ENCODE measurements at places on chromosomes 7 and 10.
A peak's percentile ranks its signal among the peaks of the same experiment; 100 is the strongest.

- no peak for DNase-seq
These were observed 43.5 kb downstream of the NHLRC2 start for GRCh38 chr10:113897693-113898618.

- no peak for DNase-seq
These were observed 232.9 kb upstream of the KAT6B start for GRCh38 chr10:74593470-74593869.

DNA sequence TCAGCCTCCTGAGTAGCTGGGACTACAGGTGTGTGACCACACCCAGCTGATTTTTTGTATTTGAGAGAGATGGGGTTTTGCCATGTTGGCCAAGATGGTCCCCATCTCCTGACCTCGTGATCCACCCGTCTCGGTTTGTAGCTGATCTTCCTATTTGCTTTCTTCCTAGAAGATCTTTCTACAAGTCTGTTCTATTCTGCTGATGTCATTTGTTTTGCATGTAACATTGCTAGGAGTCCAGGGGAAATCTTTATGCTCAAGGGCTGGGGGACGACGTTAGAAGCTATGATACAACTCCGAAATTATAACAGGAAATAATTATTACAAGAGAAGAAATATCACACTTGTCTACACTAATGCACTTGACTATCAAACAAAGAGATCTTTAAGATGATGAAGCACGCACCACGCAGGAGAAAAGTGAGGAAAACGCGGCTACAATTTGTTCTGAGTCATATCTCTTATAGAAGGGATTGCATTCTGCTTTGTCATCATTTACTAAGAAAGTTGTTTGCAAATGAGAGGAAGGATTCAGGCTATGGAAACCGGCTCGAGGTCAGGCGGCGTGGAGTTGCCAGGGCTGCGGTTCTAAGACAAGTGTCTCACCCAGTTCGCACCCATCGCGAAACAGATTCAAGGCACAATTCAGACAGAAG, 103.0 kb upstream of the CARD11 start:
- no peak for DNase-seq

- peak; percentile 55 for DNase-seq
These were observed 805 bp downstream of the MSRB2 start for GRCh38 chr10:23095966-23096801.

DNA sequence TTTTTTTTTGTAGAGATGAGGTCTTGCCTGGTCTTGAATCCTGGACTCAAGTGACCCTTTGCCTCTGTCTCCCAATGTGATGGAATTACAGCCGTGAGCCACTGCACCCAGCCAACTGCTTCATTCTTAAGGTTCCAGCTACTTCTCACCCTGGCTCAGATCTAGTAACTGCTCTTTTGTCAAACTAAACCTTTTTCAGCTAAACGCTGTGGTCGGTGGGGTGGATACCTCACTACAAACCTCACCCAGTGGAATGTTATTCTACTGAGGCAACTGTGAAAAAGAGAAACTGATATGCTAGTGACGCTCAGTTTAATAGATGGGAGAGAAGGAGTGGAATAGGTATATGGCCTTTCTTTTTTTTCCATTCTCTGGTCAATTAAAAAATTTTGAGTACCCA, 1.7 kb upstream of the MRLN start:
- no peak for DNase-seq

DNA sequence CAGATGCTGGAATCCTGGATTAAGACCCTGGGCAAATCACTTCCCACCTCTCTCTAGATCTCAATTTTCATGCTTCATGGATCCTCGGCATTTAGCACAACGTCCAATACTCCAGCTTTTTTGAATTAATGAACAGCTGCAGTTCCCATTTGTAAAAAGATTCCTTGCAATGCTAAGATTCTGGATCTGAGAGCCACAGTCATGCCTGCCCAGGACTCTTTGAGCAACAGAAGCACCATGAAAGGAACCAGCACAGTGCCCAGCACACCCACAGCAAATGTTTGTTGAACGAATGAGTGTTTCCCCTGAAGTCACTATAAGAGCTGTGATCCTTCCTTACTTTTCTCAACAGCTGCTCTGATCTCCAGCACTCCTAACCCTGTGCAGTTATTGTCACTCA, 20.8 kb upstream of the DDIT4 start:
- DNase-seq = no peak

GRCh38 chr7:155282671-155283070, 15.0 kb upstream of the INSIG1 start:
- DNase-seq = no peak

DNA sequence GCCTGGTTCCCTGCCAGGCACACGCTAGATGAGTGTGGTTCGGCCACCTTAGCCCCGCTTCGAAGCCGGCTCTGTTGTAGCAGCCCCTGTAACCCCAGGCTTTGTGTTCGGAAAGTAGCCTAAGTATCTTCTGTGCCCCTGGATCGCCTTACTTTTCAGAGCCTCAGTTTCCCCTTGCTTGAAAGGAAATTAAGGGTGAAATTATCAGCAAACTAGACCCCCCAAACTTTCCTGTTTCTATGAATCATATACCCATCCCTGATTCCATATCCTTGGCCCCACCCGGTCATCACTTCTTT, 312 bp downstream of the PDCD11 start:
- no peak for DNase-seq

GRCh38 chr10:122421054-122421625, 33.3 kb upstream of the ARMS2 start:
- DNase-seq = no peak

DNA sequence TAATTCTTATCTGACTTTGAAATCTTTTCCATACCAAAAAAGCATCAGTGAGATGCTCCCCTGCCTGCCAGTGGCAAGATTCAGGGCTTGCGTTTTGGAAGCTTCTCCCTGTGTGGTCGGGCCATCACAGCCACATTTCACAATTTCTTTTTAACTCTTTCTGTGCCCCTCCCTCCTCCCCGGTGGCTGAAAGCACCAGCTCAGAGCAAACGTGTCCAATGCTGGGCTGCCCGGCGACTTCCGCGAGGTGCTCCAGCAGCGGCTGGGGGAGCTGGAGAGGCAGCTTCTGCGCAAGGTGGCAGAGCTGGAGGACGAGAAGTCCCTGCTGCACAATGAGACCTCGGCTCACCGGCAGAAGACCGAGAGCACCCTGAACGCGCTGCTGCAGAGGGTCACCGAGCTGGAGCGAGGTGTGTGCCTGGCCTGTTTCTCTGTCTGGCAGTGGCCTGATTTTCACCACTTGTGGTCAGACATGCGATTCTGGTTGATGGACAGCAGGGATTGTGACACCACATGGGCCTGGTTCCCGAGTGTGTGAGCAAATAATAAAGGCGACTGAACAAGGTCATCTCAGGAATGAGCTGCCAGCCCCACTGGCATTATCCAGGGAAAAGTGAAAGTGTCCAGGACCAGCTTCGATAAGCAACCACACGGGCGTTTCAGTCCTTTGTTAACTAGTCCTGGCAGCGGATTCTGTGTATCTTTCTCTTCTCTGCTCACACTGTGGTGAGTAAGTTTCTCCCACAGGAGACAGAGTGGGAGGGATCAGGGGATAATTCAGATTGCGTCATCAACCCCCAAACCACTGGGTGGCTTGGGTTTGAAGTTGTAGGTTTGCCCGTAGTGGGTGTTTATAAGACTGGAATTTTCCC, 2.6 kb downstream of the NPTX2 start:
- no peak for DNase-seq

DNA sequence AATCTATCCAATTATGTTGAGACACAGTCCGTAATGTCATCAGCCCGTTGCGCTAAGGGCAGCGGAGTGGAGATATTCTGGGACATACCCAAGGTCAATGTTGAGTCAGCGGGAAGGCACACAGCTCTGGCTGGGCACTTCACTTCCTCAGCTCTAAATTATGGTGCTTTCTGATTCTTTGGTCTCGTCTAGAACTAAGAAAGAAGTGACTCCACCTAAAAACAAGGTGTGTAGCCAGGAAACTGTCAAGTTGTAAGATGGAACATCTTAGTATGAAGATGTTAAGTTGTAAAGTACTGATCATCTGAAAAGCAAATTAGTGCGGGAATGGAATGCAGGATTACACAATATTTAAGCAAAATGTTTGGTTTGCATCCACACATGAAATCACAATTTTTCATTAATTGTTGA, 43.1 kb downstream of the BAIAP2L1 start:
- no peak for DNase-seq

DNA sequence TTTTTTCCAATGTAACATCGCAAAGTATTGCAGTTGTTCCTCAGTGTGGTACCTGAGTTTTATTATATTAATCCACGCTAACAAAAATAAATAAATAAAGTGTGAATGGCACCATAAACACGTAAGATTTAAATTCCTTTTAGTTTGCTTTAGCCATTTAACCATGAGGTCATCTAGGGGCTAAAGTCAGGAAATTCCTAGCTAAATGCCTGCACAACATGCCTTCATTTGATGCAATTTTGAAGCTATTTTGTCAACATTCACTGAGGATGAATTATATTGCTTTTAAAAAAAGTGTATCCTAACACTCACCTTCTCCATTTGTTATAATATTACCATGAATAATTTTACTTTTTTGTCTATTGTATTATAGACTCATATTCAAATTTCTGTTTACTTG, 714.4 kb downstream of the GATA3 start:
- DNase-seq = no peak

DNA sequence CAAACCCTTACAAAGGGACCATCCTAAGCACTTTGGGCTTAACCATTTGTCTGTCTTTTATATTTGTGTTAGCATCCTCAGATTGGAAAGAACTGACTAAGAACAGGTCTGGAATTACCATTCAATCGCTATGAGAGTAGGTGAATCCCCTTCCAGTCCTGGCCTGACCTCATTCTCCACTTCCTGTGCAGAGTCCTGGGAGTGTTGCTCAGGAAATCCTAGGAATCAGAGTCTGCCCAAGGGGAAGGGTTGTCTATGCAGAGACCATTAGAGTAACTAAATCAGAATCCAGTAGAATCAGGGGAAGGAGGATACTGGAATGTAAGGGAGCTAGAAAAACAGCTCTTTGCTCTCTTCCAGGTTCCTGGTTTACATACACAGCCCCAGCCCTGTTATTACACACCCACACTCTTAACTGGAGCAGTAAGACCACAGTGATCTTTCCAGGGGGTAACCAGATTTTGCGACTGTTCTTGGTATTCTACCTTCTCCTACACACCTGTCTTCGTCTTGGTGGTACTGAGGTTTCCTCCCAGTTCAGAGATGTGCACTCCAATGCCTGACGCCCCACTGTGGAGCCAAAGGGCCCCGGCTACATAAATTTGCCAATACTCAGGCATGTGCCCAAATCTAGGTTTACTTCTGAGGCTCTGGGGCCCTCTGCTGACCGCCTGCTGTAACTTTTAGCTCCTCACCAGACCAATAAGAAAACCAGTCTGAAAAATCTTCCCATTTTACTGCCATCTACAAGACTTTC, 103.7 kb downstream of the RNF216 start:
- peak; percentile 78 for DNase-seq

DNA sequence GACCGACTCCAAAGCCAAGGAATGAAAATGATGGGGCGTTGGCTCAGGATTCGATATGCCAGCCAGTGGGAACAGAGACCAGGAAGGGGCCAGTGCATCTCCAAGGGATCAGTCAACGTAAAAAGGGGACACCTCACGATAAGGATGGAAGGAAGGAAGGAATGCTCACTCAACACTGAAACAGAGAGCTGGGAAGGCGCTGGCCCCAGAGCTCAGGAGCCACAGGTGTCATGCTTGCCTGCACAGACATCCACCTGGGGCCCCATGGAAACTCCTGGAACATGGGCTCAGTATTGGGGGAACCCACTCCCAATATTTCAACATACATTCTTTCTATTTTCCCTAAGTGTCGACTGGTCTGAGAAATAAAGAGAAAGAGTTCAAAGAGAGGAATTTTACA, 5.3 kb downstream of the MMRN2 start:
- no peak for DNase-seq

DNA sequence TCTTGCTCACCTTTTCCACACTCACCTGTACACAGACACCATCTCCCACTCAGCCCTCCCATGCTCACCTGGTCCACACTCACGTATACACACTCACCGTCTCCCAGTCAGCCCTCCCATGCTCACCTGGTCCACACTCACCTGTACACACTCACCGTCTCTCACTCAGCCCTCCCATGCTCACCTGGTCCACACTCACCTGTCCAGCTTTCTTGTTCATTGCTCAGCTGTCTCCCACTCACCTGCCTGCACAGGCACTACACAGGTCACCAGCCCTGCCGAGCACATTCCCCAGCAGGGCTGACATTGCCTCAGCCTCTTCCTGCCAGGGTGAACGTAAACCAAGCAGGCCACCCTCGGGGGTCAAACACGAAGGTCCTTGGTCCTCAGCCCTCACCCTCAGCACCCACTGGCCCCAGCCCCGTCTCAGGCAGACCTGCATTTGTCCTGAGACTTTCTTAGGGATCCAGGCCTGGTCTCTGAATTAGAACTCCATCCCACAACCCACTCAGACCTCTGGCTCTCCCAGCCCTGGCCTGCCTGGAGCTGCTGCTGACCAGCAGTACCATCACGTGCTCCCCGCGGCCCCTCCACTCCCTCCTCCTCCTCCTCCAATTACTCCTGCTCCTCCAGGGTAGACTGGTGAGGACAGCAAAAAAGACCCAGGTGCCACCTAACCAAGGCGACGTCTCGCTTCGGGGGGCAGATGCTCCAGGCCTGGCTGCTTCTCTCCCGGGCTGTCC, 12.8 kb upstream of the DNAAF5 start:
- DNase-seq = no peak

DNA sequence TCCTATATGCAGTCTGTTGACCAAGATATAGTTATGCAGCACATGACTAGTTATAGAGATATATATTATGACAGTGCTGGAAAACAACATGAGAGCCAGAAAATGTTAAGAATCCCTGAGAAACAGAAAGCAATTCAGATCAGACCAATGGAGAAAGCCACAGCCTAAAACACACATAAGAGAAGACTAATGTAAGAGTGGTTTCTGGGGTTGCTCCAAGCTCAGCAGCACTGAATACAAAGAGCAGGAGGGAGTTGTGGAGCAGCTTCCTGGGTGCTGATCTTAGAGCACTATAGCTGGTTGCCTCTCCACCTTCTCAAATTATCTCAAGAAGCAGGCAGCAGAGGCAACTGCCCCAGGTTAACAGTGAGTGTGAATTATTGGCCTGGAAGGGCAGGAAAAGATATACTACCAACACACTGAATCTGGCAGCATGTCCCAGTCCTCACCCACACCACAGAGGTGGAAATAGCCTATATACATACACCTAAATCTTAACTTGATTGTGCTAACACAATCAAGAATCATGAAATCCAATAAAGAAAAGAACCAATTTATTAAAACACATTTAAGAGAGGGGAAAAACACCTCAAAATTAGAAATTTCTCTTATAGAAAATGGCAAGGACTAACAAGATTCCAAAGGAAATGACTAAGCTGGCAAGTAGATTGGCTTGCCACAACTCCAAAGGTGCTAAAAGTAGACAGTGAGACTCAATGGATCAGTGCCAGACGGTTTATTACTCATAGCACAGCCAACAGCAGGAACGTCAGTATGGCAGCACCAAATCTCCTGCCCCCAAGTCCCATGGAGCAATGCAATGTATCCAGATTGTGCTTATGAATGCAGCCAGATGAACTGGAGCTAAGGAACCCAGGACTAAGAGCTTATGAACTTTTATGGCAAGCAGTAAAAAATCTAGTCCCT, 5.1 kb downstream of the PTTG1IP2 start:
- DNase-seq = no peak

- no peak for DNase-seq
These were observed 89.1 kb downstream of the CELF2 start for GRCh38 chr10:11106621-11107374.

Measured in HT-29 (cell line).